ENCODE measurements at places on chromosomes 4 and X. TPM values are rescaled to one million over a fixed set of nuclear protein-coding genes. Genes with fewer than 3 reads are reported as not detected.
A peak's percentile ranks its signal among the peaks of the same experiment; 100 is the strongest.

Gene POLN
- total RNA-seq: 0.72 TPM

Gene SPANXB1
- not detected for total RNA-seq

Gene PDGFRA
- 157 TPM for total RNA-seq

Gene USP51
- total RNA-seq: 1.1 TPM

Gene CCDC120
- total RNA-seq: under 0.01 TPM

Gene HPSE
- total RNA-seq: 0.28 TPM

Gene F11
- not detected for total RNA-seq

Gene SLC49A3
- under 0.01 TPM for total RNA-seq

Gene FHDC1
- total RNA-seq: under 0.01 TPM

Gene TCEAL8
- total RNA-seq: 91.4 TPM

Gene PDLIM3
- 11.7 TPM for total RNA-seq

Gene VSIG4
- total RNA-seq: not detected

- H3K27ac ChIP-seq: no peak overlapping the region
- DNase-seq: peak; percentile 41
- peaks cover 4% of the 10 kb centered on the region for H3K27me3 ChIP-seq
- H3K36me3 ChIP-seq: no peaks in the 10 kb centered on the region
- H3K4me1 ChIP-seq: peaks cover 15% of the 10 kb centered on the region
- no peak overlapping the region for H3K4me3 ChIP-seq
Measured at GRCh38 chrX:2679534-2680485, 11.3 kb upstream of the CD99 start.

- peaks cover 8% of the 10 kb centered on the region for H3K27me3 ChIP-seq
- H3K36me3 ChIP-seq: no peaks in the 10 kb centered on the region
- no peak for DNase-seq
- no peak overlapping the region for H3K27ac ChIP-seq
- no peaks in the 10 kb centered on the region for H3K4me1 ChIP-seq
Measured at GRCh38 chr4:14862891-14863290, 139.4 kb upstream of the CPEB2 start.

DNA sequence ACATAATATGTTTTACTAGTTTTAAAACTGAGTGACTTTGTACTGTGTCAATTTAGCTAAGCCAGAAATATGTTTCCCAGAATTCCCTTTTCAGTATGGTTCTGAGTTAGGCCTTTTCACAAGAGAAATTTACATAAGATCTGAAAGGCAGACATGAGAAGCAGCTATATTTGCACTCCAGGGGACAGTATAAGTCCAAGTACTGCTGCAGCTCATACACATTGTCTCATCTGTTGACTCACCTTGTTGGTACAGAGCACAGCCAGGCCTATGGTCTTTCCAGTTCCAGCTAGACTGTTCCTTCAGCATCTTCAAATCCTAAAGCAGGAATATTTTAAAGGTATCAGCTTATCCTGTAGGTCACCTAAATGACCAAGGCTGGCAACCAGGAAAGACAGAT is 53.5 kb downstream of the BMP3 start:
- H3K27me3 ChIP-seq: no peaks in the 10 kb centered on the region
- no peak overlapping the region for H3K27ac ChIP-seq
- H3K4me1 ChIP-seq: peaks cover 2% of the 10 kb centered on the region
- no peaks in the 10 kb centered on the region for H3K36me3 ChIP-seq
- H3K4me3 ChIP-seq: no peak overlapping the region
- peak; percentile 72 for DNase-seq

DNA sequence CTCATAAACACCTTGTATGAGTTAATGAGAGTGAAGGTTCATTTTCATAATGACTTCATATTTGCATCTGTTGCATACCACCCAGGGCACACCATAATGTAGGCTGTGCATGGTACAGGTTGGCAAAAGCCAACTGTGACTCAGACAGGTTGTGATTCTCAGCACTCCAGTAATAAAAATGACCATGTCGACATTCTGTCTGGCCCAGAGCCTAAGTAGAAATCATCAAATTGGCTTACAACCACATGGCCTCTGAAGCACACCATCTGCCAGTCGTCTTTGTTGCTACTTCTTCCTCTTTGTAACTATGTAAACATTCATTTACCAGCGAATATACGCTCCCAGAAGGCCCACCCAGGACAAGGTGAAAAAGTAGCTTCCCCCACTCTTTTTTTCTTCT is 459.5 kb downstream of the GASK1B start:
- no peak overlapping the region for H3K4me3 ChIP-seq
- H3K27me3 ChIP-seq: no peaks in the 10 kb centered on the region
- H3K36me3 ChIP-seq: no peaks in the 10 kb centered on the region
- no peak overlapping the region for H3K27ac ChIP-seq
- no peak for DNase-seq

DNA sequence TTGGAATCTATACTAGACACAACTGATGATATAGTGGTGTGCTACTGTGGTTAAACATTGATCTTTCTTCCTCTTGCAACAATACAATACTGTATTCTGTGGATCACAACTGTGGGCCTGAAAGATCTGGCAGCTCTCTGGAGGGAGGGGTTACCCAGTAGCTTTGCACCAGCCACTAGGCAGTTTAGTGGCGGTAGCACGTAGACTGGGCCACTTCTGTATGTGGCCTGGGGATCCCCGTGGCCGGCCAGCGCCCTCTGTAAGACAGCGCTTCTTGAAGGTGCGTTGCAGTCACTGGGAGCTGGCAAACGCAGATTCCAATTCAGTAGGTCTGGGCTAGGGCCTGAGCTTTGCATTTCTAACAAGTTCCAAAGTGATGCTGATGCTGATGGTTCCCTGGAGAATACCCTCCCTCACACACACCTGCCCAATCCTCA is 168.6 kb downstream of the MGST2 start:
- H3K4me3 ChIP-seq: no peak overlapping the region
- no peaks in the 10 kb centered on the region for H3K36me3 ChIP-seq
- no peak overlapping the region for H3K27ac ChIP-seq
- no peaks in the 10 kb centered on the region for H3K27me3 ChIP-seq
- no peak for DNase-seq
- H3K4me1 ChIP-seq: peaks cover 4% of the 10 kb centered on the region

DNA sequence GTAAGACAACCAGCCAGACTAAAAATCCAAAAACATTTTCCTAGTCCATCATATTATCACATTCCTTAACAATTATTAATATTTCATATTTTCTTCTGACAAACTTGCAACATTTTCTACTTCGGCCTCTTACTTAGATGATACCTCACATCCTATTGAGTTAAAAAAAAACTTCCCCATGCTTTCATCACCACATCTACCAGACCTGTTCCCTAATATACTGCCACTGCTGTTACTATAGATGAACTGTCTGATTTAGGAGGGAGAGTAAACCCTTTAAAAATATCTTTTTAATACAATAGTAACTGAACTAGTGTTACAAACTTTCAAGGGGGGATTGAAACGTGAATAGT is 1.5 kb downstream of the FAM200B start:
- peaks cover 2% of the 10 kb centered on the region for H3K4me1 ChIP-seq
- no peaks in the 10 kb centered on the region for H3K27me3 ChIP-seq
- H3K27ac ChIP-seq: peak overlapping the region; percentile 33
- peak overlapping the region; percentile 86 for H3K4me3 ChIP-seq
- peaks cover 6% of the 10 kb centered on the region for H3K36me3 ChIP-seq

DNA sequence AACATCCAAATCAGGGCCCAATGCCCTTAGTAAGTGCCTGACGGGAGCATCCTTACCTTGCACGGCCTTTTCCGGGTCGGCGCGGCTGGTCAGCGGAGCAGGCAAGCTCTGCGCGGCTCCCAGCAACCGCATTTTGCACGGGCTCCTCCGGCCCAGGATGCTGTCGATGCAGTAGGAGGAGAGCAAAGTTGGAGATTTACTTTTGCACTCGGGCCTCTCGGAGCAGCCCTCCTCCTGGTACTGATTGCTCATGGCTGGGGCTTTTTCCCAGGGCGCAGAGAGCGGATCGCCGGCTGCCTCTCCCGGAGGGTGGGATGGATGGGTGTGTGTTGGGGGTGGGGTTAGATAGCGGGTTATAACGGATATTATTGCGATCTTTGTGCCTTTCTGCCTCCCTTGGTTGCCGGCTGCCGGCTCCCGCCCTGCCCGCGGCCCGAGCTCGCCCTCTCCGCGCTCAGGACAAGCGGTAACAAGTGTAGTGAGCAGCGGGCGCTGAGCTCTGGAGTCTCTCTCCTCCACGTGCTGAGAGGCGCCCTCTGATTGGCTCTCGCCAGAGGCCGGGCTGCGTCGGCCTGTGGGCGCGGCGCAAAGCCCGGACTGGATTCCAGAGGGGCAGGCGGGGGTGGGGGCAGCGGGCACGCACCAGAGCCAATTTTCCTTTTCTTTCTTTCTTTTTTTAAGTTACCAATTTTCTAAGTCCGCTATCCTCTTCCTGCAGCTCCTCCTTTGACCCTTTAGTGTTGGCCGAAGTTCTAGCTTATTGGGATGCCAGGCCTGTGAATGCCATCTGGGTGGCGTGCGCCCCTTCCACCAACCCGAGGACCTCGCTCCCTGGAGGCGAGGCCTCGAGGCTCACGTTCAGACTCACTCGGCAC is at the start of gene ARX:
Gene ARX, minus strand, starts transcription at position 480 of the 875 bp plus-strand sequence. Its CDS starts 228 bp downstream, at position 252.
- H3K36me3 ChIP-seq: no peaks in the 10 kb centered on the region
- H3K4me1 ChIP-seq: no peaks in the 10 kb centered on the region
- no peak within 1 kb of the TSS for H3K27ac ChIP-seq
- peak; percentile 42 for DNase-seq

DNA sequence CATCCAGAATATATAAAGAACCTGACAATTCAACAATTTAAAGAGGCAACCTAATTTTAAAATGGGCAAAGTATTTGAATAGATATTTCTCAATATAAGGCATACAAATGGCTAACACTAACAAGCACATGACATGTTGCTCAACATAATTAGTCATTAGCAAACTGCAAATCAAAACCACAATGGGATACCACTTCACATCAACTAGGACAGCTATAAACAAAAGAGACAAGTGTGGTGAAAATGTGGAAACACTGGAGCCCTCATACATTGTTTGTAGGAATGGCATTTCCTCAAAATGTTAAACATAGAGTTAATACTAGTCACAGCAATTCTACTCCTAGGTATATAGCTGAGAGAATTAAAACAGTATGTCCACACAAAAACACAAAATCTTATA is 96.7 kb downstream of the CORIN start:
- DNase-seq: peak; percentile 29
- H3K27me3 ChIP-seq: peaks cover 3% of the 10 kb centered on the region
- H3K4me1 ChIP-seq: no peaks in the 10 kb centered on the region
- no peak overlapping the region for H3K27ac ChIP-seq
- no peaks in the 10 kb centered on the region for H3K36me3 ChIP-seq

DNA sequence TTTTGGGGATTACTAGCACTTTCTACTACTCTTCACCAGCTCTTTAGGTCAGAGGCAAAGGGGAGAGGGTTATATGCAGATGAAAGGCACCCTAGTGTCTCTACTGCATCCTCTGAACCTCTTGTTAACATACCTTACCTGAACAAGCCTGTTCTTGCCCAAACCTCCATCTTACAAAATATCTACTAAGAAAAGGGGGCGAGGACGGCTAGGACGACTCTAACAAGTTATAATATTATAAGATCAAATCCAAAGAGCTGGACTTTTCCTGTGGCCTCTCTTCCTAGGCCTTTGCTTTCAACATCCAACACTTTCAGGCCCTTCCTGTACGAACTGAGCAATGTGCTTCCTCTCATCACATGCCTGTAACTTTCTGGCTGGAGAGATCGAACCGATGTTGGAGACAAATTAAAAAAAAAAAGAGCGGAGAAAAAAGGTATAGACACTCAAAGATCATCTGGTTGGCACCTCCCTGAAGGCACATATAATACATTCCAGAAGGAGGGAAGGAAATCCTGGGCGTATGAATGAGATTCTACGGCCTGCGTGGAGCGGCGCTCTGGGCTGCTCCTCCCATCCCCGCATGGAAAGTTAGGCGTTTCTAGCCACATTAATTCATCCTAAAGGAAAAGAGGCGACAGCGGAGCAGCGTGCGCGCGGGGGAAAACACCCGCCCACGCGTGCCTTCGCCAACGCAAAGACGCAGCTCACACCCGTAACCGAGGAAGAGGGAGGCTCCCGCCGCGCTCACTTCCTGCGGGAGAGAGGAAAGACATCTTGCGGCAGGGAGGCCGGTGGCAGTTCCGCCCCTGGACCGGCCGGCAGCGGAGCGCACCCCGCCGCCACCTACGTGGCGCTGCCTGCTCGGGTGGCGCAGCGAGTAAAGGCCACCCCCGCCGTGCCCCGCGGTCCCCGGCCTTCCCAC is 808 bp downstream of the PRDM5 start:
- peak overlapping the region; percentile 51 for H3K27ac ChIP-seq
- DNase-seq: peak; percentile 68
- H3K36me3 ChIP-seq: no peaks in the 10 kb centered on the region
- H3K27me3 ChIP-seq: no peaks in the 10 kb centered on the region

GRCh38 chrX:153900831-153901752 is 3.4 kb upstream of the AVPR2 start:
- H3K27me3 ChIP-seq: peaks cover 8% of the 10 kb centered on the region
- no peak overlapping the region for H3K4me3 ChIP-seq
- H3K4me1 ChIP-seq: peaks cover 9% of the 10 kb centered on the region
- peak; percentile 87 for DNase-seq
- H3K36me3 ChIP-seq: no peaks in the 10 kb centered on the region
- peak overlapping the region; percentile 7 for H3K27ac ChIP-seq

- no peaks in the 10 kb centered on the region for H3K27me3 ChIP-seq
- H3K4me3 ChIP-seq: no peak overlapping the region
- H3K27ac ChIP-seq: no peak overlapping the region
- no peaks in the 10 kb centered on the region for H3K36me3 ChIP-seq
Measured at GRCh38 chrX:29762006-29762405, 453.4 kb upstream of the MAGEB2 start.

GRCh38 chr4:93147524-93148212 is 680.9 kb upstream of the ATOH1 start:
- no peaks in the 10 kb centered on the region for H3K4me1 ChIP-seq
- H3K36me3 ChIP-seq: no peaks in the 10 kb centered on the region
- no peak overlapping the region for H3K27ac ChIP-seq
- H3K4me3 ChIP-seq: no peak overlapping the region
- H3K27me3 ChIP-seq: no peaks in the 10 kb centered on the region

GRCh38 chrX:147737690-147738089 is 174.0 kb upstream of the FMR1 start:
- H3K27me3 ChIP-seq: no peaks in the 10 kb centered on the region
- no peaks in the 10 kb centered on the region for H3K4me1 ChIP-seq
- DNase-seq: no peak
- no peaks in the 10 kb centered on the region for H3K36me3 ChIP-seq

GRCh38 chrX:123847056-123847455 is 12.8 kb upstream of the XIAP start:
- H3K36me3 ChIP-seq: no peaks in the 10 kb centered on the region
- no peak overlapping the region for H3K27ac ChIP-seq
- H3K4me3 ChIP-seq: no peak overlapping the region
- H3K4me1 ChIP-seq: no peaks in the 10 kb centered on the region
- DNase-seq: no peak
- no peaks in the 10 kb centered on the region for H3K27me3 ChIP-seq

GRCh38 chr4:5660185-5660584 is 48.2 kb downstream of the EVC2 start:
- H3K27ac ChIP-seq: no peak overlapping the region
- H3K4me3 ChIP-seq: no peak overlapping the region
- peak; percentile 52 for DNase-seq
- H3K27me3 ChIP-seq: no peaks in the 10 kb centered on the region

DNA sequence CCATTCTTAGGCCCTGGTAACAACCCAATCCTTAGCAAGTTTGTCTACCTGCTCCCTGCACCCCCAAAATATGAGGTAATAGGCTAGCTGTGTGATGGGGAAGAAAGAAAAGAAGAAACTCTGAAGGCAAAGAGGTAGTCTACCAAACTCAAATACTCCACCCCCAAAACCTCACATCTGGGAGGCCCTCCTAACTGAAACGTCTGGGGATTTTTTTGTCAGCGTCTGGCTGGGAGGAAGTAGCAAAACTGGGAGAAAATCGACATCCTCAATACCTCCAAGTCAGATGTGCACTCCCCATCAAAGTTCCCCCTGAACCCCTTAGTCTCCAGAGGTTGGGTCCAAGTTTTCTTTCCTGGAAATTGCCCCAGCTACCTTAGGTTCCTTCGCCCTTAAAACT is 1.0 kb downstream of the LAMP2 start:
- H3K27me3 ChIP-seq: 0 out of 2 replicates have a peak, but pooled peaks cover under 1% of the 10 kb centered on the region
- no peaks in the 10 kb centered on the region for H3K36me3 ChIP-seq
- DNase-seq: no peak
- H3K4me1 ChIP-seq: no peaks in the 10 kb centered on the region
- H3K4me3 ChIP-seq: peak overlapping the region; percentile 64

All from IMR-90 (cell line).